Stimulated activated CD4-positive, alpha-beta T cell treated with anti-CD3 and anti-CD28 coated beads, Interleukin-4, amount 100 ng/mL, for 24 hours (primary cell): ENCODE measurements at places on chromosomes 6 and 20.

DNA sequence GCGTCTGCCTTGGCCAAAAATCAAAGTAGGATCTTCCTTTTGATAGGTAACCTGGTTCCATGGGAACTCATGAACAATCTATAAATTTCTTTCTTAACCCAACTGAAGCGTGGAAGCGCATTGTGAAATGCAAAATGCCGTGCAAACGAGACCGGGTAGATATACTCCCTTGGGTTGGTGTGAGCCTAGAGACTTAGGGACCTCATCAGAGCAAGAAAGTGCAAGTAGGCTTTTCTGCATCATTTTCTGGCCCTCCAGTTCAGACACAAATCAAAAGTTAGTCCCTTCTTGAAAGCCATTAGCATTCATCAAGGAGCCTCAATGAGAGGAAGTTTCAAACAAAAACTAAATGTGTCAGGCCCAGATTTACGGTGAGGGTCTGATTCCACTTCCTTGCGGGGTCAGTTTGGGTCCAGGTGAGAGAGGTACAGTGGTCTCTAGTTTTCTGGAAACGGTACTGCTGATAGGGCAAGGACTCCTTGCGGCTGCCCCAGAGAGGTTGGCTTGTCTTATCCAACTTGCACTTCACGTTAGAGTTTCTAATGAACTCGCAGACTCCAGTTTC is 5.3 kb upstream of the ZNF184 start:
- DNase-seq = no peak

GRCh38 chr6:2962004-2962403 is 9.4 kb downstream of the SERPINB6 start:
- no peak for DNase-seq

DNA sequence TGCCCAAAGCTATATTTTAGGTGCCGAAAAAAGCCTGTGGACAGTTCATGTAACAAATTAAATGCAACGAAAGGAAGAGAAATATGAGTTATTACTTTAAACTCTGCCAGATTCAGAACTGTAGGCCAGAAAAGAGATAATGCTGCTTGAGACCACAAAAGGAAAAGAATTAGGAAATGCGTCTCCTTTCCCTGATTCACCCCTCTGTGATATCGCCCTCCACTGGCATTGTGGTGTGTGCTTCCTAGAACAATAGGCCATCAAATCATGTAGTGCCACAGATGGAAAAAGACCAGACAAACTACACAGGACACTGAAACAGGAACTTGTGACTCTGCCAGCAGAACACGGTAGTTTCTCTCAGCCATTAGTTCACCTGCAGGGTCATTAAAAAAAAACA is 14.7 kb upstream of the LAMA4 start:
- no peak for DNase-seq

GRCh38 chr20:33875055-33875454 is 63.9 kb downstream of the CHMP4B start:
- DNase-seq = no peak

DNA sequence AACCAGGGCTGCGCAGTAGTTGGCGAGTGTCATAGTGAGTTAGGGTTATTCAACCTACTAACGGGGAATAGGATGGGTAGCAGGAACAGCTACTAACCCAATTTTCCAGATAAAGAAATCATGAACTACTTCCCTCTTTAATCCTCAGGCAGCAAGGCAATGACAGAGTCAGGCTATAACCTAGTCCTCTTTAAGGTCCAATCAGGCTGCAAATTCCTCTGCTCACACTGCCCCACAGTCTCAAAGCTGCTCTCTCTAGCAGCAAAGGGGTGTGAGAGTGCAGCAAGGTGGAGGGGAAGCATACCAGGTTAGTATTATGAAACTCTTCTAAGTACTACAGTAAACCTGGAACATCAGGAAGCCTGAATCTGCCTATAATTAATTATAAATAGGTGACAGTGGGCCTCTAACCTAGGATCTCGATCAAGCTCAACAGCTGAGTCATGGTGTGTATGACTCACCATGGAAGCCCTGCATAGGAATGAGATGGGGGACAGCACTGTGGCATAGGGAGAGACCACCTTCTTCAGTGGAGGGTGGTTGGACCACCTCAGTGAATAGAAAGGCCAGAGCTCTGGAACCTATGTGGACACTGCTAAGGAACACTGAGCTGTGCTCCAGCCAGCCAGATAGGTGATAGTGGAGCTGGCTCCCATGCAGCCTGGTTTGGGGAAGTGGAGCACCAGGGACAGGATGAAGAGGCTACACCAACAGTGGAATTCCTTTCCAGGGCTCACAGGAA is 7.9 kb downstream of the PEX6 start:
- DNase-seq = peak; percentile 13

DNA sequence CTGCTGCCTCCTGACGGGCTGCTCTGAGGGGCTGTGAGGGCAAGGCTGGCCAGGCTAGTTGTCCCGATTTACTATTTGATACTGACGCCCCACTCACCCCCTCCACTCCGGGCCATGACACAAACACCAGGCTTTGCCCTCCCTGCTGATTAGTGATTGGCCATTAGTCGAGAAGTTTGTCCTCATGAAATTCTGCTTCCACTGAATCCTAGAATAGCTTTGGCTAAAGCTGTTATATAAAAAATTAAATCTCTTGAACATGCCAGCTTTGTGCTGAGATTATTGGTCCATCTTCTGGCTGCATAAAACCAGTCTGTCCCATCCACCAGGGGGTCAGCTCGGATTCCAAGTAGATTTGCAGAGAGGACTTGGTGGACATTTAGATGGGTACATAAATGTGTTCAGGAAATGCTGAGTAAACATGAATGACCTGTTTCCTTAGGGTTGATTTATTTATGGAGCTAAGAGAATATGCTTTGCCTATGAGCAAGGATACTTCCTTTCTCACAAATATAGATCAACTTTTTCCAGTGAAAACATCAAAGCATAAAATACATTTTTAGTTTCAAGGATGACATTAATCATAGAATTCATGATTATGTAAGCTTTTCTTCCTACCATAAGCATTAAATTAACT is at the start of gene GABRR2:
Gene GABRR2, minus strand, starts transcription at position 51 of the 637 bp plus-strand sequence. CDS start 134 bp downstream, outside the sequence.
- DNase-seq = no peak

DNA sequence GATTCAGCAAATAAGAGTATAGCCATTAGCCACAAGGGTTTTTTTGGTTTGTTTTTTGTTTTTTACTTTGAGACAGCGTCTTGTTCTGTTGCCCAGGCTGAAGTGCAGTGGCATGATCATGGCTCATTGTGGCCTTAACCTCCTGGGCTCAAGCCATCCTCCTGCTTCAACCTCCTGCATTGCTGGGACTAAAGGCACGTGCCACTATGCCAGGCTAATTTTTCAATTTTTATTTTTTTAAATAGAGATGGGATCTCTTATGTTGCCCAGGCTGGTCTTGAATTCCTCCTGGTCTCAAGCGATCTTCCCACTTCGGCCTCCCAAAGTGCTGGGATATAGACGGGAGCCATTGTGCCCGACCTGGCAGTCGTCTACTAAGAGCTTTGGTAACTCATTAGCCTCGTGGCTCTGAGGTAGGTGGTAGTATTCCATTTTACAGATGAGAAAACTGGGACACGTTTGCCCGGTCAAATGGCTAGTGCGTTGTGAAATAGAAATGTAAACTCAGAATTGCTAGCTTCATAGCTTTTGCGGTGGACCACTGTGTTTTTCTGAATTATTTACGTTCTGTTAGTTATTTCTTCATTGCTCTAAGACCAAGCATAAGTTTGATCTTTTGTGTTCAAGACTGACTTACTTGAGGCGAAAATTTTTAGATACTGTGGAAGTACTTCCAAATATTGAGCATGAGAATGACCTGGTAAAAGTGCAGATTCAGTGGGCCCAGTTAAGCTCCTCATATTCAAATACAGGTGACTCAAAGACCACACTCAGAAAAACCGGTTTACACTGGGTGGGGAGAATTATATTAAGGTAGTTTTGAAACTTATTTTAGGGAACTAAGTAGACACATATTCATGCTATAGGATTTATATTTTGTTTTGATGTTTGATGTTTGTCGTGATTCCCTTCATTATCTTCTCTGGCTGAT is 2.1 kb downstream of the PANK2 start:
- DNase-seq = no peak

GRCh38 chr6:100229512-100229911 is 235.2 kb downstream of the SIM1 start:
- DNase-seq = no peak

GRCh38 chr6:142367501-142368018 is 65.8 kb downstream of the ADGRG6 start:
- no peak for DNase-seq

GRCh38 chr6:16670617-16671051 is 90.6 kb downstream of the ATXN1 start:
- DNase-seq = no peak

DNA sequence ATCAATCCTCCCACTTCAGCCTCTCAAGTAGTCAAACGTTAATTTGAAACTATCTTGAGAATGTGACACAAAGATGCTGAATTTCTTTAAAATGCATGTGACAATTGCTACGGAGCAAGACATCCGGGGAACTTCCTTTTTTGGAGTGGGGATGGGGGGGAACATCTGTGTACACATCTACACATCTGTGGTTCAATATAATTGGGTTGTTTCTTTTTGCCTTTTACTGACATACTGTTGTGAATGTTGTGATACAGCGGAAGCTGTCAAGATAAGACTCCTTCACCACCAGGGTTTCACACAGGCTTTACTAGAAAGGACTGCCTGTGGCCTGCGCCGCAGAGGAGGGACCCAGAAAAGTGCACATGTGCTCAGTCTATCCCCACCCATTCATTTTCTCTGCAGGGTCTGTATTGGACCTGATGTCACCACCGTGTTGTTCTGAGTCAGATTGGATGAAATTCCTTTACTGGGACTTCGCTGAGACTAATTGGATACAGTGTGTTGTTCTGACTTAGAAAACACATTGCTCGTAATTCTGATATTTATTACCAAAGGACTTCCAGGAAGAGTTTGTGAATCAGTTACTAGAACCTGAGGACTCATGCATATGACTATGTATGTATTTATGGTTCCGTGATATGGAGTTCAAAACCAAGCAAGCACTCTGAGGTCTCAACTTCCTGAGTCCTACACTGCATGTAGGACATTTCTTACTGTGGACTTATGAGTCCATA is 98.7 kb upstream of the SGK1 start:
- no peak for DNase-seq

DNA sequence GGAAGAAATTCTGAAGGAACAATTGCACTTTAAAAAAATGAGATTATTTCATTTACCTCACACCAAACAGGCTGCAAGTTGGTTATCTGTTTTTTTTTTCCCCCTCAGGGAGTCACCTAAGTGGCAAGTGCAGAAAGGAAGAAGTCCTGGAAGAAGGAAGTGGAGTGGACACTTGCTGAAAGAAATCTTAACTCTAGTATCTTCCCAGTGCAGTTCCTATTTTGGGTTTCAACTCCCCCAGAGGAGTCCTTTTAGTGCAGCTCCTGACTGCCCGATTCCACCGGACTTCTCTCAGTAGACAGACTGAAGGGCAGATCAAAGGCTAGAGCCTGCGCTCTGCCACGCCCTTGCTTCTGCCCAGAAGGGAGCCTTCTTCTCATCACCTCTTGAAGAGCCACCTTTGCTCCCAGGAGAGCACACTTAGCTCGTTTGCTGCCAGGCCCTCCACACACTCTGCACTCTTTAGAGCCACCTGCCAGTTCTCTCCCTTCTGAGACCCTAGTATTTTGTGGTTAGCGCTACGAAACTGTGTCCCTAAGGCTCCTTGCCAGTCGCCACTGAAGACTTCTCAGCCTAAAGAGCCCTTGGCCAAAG is 4.9 kb downstream of the MTCL3 start:
- DNase-seq = no peak

GRCh38 chr20:61129311-61129710 is 122.8 kb upstream of the CDH4 start:
- DNase-seq = no peak

- DNase-seq = peak; percentile 23
These were observed 103.2 kb upstream of the BEND6 start for GRCh38 chr6:56851541-56852259.

- DNase-seq = no peak
These were observed 48.6 kb downstream of the UQCC1 start for GRCh38 chr20:35363190-35363589.

DNA sequence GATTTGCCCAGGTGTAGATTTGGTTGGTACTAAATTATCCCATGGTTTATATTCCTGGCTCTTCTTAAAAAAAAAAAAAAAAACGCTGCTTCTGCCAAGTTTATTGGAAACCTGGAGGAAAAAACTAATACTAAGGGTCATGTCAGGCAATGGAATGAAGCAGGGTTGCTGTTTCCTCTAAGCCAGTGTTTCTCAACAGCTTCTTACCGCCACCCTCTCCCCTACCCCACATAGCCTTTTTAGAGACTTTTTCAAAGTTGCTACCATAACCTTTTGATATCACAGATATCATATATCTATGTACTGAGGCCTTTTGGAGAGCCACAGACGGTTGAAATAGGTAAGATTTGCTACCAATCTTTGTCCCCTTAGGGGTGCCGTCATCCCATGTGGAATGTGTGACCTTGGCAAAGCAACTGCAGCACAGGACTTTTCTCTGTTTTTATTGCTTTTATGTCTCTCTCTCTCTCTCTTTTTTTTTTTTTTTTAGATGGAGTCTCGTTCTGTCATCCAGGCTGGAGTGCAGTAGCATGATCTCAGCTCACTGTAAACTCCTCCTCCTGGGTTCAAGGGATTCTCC is 35.0 kb downstream of the SYTL3 start:
- no peak for DNase-seq

DNA sequence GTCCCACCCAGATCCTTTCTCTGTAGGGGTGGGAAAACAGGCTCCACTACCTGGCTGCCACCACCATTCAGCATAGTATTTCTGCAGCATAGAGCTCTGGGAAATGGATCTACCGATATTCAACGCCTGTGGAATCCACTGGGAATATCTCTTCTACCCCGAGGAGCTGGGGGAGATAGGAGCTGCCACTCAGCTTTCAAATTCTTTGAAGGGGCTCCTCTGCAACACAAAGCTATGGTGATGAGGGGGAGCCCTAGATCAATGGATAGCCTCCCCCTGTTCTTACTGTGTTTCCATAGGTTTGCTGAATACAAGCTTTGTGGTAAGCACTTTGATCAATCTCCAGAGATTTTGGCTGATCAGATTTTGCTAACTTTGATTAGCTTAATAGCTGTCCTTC is 12.9 kb downstream of the FAM50B start:
- no peak for DNase-seq

- DNase-seq = no peak
These were observed 82.2 kb downstream of the MAN1A1 start for GRCh38 chr6:119267126-119267905.

- DNase-seq = no peak
These were observed 23.0 kb upstream of the FKBP1A start for GRCh38 chr20:1415667-1416468.

GRCh38 chr6:63923139-63923739 is 287.6 kb downstream of the PHF3 start:
- DNase-seq = no peak

DNA sequence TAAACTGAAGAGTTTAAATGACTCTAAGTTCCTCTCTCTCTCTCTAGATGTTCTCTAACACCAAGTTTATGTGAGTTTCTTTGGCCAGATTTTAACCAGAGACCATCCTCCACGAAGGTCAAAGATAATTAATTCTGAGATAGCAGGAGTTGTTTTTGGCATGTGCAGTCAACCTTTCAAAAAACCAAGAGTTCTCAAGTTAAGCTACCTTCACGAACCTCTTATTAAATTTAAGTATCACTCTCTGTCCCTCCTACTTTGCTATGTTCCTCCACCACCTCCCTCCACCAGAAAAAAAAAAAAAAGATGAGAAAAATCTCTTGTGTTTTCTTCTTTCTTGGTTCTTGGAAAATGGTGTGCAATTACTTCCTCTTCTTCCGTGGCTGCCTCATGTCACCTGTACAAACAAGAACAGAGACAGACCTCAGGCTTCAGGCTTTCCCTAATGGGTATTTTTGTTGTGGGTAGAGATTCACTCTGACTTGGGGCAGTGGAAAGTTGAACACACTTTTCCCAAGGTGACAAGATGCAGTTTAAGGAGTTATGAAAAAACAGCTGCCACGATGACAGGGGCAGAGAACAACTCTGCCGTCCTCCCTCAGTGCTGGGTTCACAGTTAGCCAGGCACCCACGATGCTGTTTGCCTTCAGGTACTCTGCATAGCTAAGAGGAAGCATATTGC is 64.3 kb downstream of the ADTRP start:
- peak; percentile 52 for DNase-seq
